Fibroblast of skin of right biceps (primary cell): ENCODE measurements at places on chromosomes 16 and 17.
A peak's percentile ranks its signal among the peaks of the same experiment; 100 is the strongest.

DNA sequence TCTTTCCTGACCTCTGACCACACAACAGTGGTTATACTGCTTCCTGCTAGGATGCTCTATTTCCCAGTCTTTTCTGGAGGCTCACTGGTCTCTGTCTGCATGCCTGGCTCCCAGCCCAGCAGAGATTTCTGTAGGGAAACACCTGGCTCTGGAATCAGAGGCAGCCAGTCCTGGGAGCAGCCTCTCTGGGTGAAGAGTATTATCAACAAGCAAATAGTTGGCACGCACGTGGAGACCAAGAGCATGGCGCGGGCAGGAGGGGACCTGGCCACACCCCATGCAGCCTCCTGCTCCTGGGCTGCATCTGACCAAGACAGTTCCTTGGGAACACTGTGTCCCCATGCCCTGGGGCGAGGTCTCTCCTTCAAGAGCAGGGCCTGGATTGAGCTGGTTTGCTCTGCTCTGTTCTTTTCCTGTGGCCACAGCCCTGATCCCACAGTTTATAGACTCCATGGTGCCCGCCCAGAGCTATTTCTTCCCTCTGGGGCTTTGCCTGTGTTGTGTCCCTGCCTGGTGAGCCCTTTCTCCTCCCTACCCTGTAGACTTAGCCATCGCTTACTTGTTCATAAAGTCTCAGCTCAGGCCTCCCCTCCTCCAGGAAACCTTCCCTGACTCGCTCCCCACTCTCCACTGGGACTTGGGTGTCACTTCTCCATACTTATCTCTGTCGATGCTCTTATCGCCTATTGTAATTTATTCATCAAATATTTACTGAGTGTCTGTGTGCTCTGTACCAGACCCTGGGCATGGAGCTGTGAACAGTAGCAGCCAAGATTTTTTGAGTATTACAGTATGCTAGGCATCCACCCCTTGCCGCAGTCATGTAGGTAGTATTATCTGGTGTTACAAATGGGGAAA lies 60.6 kb downstream of the SCNN1B start:
- no peak for DNase-seq

DNA sequence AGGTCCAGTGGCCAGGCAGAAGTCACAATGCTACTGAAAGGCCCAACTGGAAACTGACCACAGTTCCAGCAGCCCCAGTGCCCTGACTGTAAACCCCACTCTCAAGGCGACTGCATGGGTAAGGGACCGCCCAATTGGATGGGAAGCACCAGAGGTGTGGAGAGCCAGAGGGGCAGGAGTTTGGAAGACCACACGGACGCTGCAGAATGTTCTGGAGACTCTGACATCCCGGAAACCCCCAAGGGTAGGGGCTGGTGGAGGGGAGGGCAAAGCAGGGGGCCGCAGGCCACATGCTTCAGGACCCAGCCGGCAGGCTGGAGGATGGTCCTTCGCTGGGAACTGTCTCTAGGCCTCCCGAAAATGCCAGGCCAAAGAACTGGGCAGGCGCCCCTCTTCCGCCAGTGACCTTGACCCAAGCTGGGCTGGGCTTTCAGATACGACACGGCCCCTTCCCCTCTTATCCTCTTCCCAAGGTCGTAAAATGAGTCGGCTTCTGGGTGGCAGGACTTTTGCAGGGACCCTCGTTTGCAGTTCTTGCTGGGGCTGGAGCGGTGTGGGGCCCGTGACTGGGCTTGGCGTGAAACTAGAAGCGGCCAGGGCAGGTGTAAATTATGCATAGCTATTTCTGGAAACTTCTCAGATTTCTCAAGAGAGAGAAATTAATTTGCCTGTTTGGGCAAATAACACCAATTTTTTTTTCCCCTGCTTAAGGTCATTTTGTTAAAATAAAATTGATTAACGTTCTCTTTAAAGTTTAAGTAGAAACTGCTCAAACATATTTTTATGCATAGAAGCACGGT lies 110.2 kb downstream of the C16orf78 start:
- DNase-seq, result no peak

- peak; percentile 66 for DNase-seq
Measured at GRCh38 chr16:69709456-69710084, 16.8 kb downstream of the NQO1 start.

DNA sequence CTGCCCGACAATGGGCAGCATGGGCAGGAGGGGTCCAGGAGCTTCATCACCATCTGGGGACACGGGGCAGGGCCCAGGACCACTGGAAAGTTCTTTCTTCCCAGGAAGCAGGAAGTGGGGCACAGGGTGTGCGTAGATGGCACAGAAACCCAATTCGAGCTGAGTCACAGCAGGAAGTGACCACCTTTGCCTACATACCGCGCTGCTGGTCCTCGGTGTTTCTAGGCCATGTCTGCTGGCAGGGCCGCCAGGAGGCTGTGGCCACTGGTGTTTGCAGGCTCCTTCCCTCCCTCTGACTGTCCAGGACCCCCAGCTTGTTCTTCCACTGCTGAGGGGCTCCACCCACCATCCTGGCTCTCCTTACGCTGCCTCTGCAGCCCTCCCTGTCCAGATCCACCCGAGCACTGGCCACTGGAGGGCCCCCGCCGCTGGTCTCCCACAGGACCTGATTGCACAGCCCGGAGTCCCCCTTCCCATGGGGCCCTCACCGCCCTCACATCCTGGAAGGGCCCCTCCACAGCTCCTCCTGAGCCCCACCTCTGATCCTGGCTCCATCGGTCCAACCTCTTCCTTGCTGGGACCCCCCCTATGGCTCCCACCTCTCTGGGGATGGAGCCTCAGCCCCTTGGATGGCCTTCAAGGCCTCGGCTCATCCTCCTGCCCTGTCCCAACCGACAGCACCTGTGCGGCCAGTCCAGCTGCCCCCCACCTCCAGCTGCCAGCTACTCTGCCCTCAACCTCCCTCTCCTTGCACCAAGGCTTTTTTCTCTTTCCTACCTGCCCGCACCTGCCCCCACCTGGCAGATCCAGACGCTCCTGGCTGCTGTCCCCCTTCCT lies 14.5 kb upstream of the RASD1 start:
- DNase-seq, result no peak

GRCh38 chr16:25066747-25067631 lies 44.6 kb upstream of the LCMT1 start:
- peak; percentile 74 for DNase-seq

DNA sequence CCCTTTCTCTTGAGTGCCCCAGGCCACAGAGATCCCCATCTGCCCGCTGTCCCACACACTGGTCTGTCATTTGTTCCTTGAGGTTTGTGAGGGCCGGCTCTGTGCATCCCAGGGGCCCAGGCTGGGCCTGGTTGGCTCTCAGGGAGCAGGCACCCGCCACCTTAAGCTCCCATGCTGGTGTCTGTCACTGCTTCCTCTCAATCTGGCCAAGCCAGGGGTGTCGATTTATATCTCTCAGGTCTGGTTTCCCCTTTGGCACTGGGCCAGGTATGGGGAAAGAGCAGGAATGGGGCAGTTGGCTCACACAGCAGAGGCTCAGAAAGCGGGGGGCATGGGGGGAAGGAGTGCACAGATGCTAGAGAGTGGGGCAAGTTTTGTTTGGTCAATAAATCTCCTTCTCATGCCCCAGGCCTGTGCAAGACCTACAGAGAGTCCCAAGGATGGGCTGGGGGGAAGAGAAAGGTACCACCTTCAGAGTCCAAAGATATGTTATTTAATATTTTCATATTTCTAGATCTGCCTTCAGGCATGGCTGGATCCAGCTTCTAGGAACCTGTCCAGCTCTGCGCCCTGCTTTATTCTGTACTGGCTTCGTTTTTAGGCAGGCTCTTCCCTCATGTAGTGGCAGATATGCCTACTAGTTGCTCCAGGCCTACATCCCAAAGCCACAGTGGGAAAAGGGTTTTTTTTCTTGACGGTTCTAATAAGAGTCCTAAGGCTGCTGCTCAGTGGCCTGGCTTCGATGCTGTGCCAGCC lies 34.3 kb downstream of the IL4R start:
- no peak for DNase-seq

DNA sequence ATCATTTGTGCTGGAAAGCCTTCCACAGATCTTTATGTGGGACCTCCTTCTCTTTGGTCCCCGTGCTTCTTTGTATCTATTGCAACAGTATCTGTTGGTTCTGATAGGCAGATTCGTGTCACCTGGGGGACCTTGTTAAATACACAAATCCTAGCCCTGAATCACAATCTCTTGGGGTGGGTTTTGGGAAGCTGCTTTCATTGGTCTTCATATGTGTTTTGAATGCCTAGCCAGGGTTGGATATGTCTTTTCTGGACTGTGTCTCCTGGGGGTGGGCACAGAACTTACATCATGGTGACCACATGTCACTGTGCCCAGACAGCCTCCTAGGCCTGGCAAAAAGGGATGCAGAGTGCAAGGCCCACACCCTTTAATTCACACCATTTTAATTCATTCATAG lies 81.0 kb upstream of the HNF1B start:
- DNase-seq, result no peak

- no peak for DNase-seq
Measured at GRCh38 chr16:64380751-64381150, 741.1 kb downstream of the CDH11 start.

GRCh38 chr17:30532871-30533270 lies 55.7 kb downstream of the GOSR1 start:
- DNase-seq, result no peak

DNA sequence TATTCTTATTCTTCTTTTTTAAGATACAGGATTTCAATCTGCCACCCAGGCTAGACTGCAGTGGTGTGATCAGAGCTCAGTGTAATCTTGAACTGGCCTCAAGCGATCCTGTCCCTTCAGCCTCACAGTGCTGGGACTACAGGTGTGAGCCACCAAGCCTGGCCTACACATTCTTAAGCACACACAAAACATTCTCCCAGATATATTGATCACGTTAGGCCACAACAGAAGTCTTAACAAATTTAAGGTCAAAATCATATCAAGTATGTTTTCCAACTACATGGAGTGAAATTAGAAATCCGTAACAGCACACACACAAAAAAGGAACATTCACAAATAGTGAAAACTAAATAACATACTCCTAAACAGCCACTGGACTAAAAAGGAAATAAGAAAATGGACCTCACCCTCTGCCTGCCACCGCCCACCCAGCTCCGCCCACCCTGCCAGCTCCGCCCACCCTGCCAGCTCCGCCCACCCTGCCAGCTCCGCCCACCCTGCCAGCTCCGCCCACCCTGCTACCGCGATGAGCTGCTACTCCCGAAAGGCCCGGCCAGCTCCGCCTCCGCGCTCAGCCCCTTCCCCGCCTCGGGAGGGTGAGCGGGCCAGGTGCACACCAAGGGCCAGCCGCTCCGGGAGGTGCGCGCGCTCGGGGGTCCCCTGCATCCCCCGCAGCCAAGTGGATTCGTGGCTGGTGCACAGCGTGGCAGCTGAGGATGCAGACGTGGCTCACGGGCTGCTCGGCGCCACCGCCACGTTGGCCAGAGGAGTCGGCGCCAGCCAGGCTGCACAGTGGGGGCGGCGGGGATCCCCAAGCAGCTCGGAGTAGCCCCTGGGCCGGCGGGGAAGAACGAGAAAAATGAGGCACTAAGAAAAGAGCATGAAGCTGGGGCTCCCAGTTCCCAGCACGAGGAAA lies 41.2 kb downstream of the C16orf87 start:
- peak; percentile 58 for DNase-seq

DNA sequence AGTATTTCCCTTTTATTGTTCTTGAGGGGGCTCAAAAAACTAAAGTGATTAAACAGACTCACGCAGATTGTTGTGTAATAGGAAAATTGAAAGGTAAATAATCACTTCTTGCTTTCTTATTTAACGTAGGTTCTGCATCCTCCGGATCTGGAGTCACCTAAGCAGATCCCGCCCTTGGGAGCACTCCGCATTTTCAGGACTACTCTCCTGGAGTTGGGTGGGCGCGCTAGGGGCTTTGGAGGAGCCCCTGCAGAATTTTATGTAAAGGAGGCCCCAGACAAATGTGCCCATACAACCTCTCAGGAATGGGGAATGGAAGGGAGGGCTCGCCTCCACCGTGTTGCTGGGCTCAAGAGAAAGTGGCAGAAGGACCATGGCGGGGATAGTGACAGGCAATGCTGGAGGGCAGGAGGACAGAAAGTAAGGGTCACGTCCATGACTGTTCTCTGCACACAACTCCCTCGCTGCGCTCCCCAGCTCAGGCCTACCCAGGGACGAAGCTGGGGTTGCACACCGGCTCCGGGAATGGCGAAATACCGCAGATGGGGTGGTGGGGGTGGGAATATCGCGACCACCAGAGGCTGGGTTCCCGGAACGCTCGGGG lies 8.3 kb downstream of the MT2A start:
- DNase-seq, result no peak

DNA sequence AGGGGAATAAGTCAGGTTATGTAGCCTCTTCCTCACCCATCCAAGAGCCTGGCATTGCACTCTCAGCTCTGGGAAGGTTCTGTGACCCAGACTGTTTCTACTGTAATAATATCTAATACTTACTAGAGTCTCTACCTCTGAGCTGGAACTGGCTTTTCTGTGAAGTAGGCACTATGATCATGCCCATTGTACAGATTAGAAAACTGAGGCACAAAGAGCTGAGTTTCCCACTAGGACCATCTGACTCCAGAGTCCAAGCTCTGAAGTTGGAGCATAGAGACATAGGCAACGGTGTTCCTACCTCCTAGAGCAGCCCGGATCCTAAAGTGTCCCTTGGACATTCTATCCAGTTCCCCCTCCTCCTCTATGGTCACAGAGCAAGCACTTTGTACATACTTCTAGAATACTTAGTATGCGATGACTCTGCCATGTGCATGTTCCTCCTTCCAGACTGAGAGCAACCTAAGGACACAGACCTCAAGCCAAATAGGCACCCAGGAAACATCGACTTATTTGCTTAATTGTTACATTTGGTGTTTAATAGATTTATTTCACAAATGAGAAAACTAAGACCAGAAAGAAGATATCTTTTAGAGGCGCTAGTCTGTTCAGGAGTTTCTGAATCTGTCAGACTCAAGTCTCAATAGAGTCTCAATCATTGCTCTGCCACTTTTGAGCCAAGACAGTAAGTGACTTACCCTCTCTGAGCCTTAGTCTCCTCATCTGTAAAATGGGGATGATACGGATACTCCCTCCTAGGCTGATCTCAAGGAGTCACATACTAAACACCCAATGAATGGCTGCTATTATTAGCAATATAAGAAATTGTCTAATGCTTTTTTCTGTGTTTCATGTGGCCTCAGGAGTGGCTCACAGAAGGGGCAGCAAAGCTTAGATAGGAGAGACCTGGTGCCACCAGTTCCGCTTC lies 3.6 kb downstream of the CLEC19A start:
- DNase-seq, result no peak

- DNase-seq, result no peak
Measured at GRCh38 chr16:75695708-75696107, 5.6 kb downstream of the DUXB start.
